Colonic mucosa (tissue), 4 donors: ENCODE measurements at places on chromosomes 3 and 15. TPM values are rescaled to one million over a fixed set of nuclear protein-coding genes. Genes with fewer than 3 reads are reported as not detected.

- no peak overlapping the region for H3K4me3 ChIP-seq
- peak overlapping the region; percentile 90 for H3K27ac ChIP-seq
- H3K27me3 ChIP-seq: no peaks in the 10 kb centered on the region
- DNase-seq: no peak
- peaks cover 32% of the 10 kb centered on the region for H3K4me1 ChIP-seq
These were observed 33.3 kb upstream of the FLNB start for GRCh38 chr3:57974796-57975388.

The SAXO2 gene
- 0.93 TPM for total RNA-seq

The CFAP92 gene
- total RNA-seq: 1.2 TPM

DNA sequence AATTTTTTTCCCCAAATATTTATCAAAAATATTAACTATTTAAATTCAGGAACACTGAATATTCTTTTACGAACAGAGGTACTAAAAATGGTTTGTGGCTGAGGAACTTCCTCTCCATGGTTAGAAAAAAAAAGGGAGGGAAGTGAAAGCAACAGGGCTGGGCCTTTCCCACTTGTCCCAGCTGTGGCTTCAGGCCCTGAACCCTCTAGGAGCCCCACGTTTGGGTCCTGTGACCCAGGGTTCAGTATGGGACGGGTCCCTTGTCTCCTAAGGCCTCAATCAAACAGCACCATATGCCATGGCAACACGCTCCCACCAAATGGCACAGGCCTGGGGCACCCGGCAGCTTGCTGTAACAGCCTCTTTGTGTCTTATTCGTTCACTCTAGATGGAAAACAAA lies 32.4 kb downstream of the POC1A start:
- H3K27me3 ChIP-seq: no peaks in the 10 kb centered on the region
- no peaks in the 10 kb centered on the region for H3K4me1 ChIP-seq
- H3K36me3 ChIP-seq: no peaks in the 10 kb centered on the region
- no peak overlapping the region for H3K27ac ChIP-seq
- DNase-seq: no peak

DNA sequence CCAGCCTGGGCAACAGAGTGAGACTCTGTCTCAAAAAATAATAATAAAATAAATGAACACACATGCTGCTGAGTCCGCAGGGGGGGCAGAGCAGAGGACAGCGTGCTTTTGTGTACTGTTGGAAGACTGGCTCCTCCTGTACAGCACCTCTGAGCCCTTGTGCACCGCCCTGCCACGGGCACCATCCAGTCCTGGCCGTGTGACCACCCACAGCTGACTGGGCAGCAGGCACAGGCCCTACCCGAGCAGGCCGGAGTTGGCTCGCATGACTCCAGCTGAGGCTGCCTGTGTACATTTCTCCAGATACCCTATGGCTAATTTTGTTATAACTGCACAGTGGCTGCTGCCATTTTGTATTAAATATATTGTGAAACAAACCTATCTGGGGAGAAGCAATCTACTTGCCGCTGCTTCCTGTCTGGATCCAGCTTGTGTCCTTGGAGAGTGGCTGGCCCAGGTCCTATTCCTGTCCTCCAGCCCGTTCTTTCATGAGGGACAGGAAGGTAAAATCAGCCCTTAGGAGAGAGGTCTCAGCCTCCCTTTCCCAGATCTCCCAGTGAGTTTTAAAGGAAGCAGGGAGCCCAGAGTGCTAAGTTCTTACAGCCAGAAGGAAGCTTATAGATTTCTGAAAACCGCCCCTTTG lies 14.6 kb downstream of the IVD start:
- H3K4me3 ChIP-seq: no peak overlapping the region
- H3K36me3 ChIP-seq: peaks cover under 1% of the 10 kb centered on the region
- H3K4me1 ChIP-seq: peaks cover 4% of the 10 kb centered on the region
- H3K27me3 ChIP-seq: no peaks in the 10 kb centered on the region

GRCh38 chr15:60396560-60396957 lies 1.2 kb downstream of the ANXA2 start:
- peaks cover under 1% of the 10 kb centered on the region for H3K4me1 ChIP-seq
- H3K27ac ChIP-seq: peak overlapping the region; percentile 95
- H3K36me3 ChIP-seq: no peaks in the 10 kb centered on the region
- DNase-seq: peak; percentile 45
- H3K27me3 ChIP-seq: no peaks in the 10 kb centered on the region
- H3K4me3 ChIP-seq: peak overlapping the region; percentile 74

The PLA2G4D gene
- 0.24 TPM for total RNA-seq

DNA sequence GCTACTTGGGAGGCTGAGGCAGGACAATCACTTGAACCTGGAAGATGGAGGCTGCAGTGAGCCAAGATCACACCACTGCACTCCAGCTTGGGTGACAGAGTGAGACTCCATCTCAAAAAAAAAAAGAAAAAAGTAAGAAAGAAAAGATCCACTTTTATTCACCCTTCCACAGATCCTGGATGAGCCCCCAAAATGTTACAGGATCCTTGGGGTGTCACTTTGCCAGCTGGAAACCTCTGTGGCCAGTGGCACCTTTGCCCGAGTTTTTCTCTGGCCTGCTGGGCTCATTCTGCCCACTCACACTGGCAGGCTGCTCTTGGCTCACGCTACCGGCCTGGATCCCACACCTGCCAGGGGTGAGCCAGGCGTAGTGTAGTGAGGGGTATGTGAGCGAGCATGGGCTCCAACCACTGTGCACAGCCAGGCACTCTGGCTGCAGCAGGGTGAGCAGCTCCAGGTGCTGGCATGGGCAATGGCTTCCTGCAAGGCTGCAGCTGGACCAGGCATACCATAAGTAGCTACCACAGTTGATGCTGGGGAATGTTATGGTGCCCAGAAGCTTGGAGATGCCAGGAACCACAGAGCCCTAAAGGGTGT lies 57.8 kb upstream of the C15orf39 start:
- H3K27me3 ChIP-seq: no peaks in the 10 kb centered on the region
- no peak overlapping the region for H3K27ac ChIP-seq
- H3K4me1 ChIP-seq: no peaks in the 10 kb centered on the region
- H3K36me3 ChIP-seq: no peaks in the 10 kb centered on the region
- no peak overlapping the region for H3K4me3 ChIP-seq

DNA sequence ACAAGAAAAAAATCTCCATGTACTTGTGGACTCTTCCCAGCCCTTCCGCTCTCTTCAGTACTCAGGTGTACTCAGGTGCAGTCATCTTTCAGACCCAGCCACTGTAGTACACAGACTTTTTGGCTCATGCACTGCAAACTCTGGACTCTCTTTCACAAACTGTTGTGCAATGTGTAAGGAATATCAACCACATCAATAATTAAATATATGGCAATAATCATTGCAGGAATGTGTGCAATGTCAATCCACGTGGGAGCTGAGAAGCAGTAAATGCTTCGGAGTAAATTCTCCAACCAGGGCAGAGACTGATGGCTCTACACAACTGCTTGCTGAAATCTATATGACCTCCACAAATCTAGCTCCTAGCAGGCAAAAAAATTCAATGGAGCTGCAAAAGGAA lies 287.3 kb upstream of the COL8A1 start:
- H3K27ac ChIP-seq: no peak overlapping the region
- no peaks in the 10 kb centered on the region for H3K27me3 ChIP-seq
- H3K4me1 ChIP-seq: no peaks in the 10 kb centered on the region
- no peak for DNase-seq
- no peaks in the 10 kb centered on the region for H3K36me3 ChIP-seq

- no peak overlapping the region for H3K27ac ChIP-seq
- no peaks in the 10 kb centered on the region for H3K4me1 ChIP-seq
- no peaks in the 10 kb centered on the region for H3K27me3 ChIP-seq
- no peak for DNase-seq
These were observed 66.8 kb downstream of the FAIM start for GRCh38 chr3:138675393-138675792.

DNA sequence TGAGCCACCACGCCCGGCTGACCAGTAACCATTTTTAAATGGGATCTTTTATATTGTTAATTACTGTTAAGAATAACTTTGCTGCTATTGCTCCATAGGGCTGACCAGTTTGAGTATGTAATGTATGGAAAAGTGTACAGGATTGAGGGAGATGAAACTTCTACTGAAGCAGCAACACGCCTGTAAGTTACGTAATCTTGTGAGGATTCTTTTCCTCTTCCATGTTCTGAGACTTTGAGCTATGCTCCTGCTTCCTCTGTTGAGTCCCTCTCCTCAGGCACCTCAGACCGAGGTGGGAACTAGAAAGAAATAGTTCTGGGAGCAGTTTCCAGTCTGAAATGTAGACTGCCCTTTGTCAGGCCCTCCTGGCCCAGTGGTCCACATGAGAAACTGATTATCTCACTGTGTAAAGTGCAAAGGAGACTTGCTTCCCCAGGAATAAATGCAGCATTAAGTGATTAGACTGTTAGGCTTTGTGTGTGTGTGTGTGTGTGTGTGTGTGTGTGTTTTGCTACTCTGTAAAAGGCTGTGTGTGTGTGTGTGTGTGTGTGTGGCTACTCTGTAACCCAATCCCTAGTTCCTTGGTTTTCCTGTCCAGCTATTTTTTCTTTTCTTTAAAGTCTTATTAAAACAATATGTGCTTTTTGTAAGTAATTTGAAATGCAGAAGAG lies 5.2 kb downstream of the POLR2H start:
- H3K4me1 ChIP-seq: peaks cover 6% of the 10 kb centered on the region
- H3K4me3 ChIP-seq: no peak overlapping the region
- no peak overlapping the region for H3K27ac ChIP-seq
- peaks cover 6% of the 10 kb centered on the region for H3K36me3 ChIP-seq
- DNase-seq: no peak
- H3K27me3 ChIP-seq: no peaks in the 10 kb centered on the region

DNA sequence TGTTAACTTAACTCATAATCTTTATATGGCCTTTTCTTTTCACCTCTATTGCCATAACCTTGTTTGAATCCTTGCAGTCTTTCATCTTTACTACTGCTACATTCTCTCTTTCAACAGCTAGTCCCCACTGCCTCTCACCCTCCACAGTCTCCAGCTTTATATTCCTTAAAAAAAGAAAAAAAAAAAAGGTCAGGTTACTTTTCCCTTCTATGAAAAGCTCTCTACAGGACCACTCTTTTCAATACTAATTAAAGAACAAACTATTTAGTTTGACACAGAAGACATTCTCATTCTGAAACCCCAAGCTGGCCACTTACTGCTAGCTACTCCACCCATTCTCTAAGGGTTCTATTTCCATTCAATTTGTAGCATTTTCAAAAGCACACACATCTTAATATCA lies 25.6 kb downstream of the CADM2 start:
- H3K36me3 ChIP-seq: no peaks in the 10 kb centered on the region
- H3K27ac ChIP-seq: no peak overlapping the region
- no peak for DNase-seq
- no peak overlapping the region for H3K4me3 ChIP-seq

- no peak overlapping the region for H3K4me3 ChIP-seq
- H3K27me3 ChIP-seq: no peaks in the 10 kb centered on the region
- no peak for DNase-seq
- no peaks in the 10 kb centered on the region for H3K36me3 ChIP-seq
These were observed 202.1 kb downstream of the NLGN1 start for GRCh38 chr3:173599673-173600072.

- no peaks in the 10 kb centered on the region for H3K4me1 ChIP-seq
- H3K27me3 ChIP-seq: no peaks in the 10 kb centered on the region
- H3K36me3 ChIP-seq: no peaks in the 10 kb centered on the region
- no peak overlapping the region for H3K4me3 ChIP-seq
- DNase-seq: no peak
- H3K27ac ChIP-seq: no peak overlapping the region
These were observed 35.7 kb upstream of the GRAMD1C start for GRCh38 chr3:113802795-113803455.

The OPA1 gene
- 93.0 TPM for total RNA-seq

The DPP8 gene
- total RNA-seq: 34.2 TPM

DNA sequence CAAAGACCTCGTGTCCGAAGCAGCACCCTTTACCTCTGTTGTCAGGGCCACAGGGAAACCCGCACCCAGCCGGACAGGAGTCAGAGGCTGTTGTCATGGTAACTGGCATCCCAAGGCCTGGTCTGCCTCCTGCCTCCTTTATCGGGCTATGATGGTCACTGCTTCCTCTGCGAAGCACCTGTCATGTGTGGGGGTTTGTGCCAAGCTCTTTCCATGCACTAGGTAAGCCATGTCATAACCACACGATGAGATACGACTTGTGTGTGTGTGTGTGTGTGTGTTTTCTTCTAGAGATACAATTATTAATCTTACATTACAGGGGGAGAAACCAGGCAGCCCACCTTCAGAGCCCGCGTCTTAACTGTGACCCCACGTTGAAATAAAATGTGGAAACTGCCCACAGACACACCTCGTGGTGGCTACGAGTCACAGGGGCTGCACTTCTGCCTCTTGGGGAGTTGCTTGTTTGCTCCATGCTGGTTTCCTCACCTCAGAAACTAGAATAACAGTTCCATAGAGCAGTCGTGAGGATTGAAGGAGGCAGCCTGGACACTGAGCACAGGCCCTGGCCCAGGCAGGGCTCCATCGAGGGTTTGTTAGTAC lies 18.0 kb downstream of the ZDHHC19 start:
- no peaks in the 10 kb centered on the region for H3K27me3 ChIP-seq
- H3K27ac ChIP-seq: peak overlapping the region; percentile 58
- H3K36me3 ChIP-seq: no peaks in the 10 kb centered on the region
- no peak for DNase-seq

- no peaks in the 10 kb centered on the region for H3K4me1 ChIP-seq
- no peaks in the 10 kb centered on the region for H3K36me3 ChIP-seq
- H3K27ac ChIP-seq: no peak overlapping the region
- DNase-seq: no peak
These were observed 20.6 kb downstream of the COPS2 start for GRCh38 chr15:49134683-49135341.

- no peak overlapping the region for H3K4me3 ChIP-seq
- no peak overlapping the region for H3K27ac ChIP-seq
- H3K36me3 ChIP-seq: no peaks in the 10 kb centered on the region
- peaks cover 5% of the 10 kb centered on the region for H3K4me1 ChIP-seq
- no peaks in the 10 kb centered on the region for H3K27me3 ChIP-seq
- no peak for DNase-seq
These were observed 67.1 kb upstream of the AKAP13 start for GRCh38 chr15:85313339-85313738.

The ALDH1A3 gene
- 7.4 TPM for total RNA-seq

GRCh38 chr3:192850451-192850981 lies 67.1 kb downstream of the MB21D2 start:
- H3K36me3 ChIP-seq: no peaks in the 10 kb centered on the region
- H3K27me3 ChIP-seq: no peaks in the 10 kb centered on the region
- H3K27ac ChIP-seq: peak overlapping the region; percentile 39
- peak; percentile 76 for DNase-seq
- H3K4me1 ChIP-seq: peaks cover 13% of the 10 kb centered on the region
- H3K4me3 ChIP-seq: no peak overlapping the region

GRCh38 chr3:37985637-37986320 lies 4.8 kb upstream of the VILL start:
- H3K27ac ChIP-seq: peak overlapping the region; percentile 91
- no peaks in the 10 kb centered on the region for H3K36me3 ChIP-seq
- peak; percentile 84 for DNase-seq
- H3K4me3 ChIP-seq: no peak overlapping the region

The VEPH1 gene
- total RNA-seq: 2.7 TPM

The SLC51B gene
- 73.1 TPM for total RNA-seq
